Stimulated activated CD4-positive, alpha-beta T cell treated with anti-CD3 and anti-CD28 coated beads, Interleukin-12 subunit alpha, Interleukin-12 subunit beta, amount 100 ng/mL, for 48 hours (primary cell): ENCODE measurements at places on chromosomes 7 and 10.

DNA sequence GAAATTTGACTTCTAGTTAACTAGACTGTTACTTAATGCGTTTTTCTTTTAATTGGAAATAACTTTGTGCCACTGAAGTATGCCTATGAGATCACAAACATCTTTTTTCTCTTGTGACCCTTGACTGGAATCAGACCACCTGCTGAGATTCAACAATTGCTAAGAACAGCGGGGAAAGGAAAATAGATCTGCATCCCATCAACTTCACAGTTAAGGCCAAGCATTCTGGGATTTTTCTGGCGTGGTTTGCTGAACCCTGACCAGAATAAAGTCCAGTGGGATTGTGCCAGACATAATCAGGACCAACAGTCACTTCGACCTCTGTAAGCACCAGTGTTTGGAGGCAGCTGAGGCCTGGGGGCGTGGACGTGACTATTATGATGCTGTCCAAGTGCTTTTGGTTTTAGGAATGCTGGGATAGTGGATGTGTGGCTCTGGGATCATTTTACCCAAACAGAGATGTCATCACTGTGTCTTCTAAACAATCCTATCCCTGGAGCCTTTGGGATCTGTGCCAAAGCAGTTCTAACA lies 373.3 kb upstream of the PRKCQ start:
- DNase-seq, result no peak

DNA sequence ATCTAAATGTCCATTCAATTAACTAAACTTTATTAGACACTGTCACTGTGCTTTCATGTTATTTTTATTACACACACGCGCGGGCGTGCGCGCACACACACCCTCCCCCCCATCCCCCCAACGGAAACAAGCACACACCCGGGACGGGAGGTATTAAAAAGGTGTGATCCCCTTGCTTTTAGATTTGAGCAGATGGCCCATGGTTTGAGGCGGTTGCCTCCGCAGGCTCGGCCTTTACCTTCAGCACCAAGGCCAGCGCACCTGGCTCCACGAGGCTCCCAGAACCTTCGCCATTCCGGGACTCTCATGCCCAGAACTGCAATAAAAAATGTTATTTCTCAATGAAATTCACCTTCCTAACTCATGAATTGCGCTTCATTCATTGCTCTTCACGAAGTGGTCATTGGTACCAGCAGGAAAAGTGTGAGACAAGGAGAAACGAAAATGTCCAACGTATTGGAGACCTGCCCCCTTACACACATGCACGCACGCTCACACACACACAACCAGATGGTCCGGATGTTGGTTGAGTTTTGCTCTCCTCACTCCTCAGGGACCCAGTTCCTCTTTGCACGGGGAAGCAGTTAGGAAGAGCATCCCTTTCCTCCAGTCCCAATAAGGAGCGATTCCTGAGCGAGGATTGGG lies 20.8 kb upstream of the PTF1A start:
- no peak for DNase-seq

GRCh38 chr10:12995425-12995861 lies 6.1 kb downstream of the CCDC3 start:
- DNase-seq, result no peak

DNA sequence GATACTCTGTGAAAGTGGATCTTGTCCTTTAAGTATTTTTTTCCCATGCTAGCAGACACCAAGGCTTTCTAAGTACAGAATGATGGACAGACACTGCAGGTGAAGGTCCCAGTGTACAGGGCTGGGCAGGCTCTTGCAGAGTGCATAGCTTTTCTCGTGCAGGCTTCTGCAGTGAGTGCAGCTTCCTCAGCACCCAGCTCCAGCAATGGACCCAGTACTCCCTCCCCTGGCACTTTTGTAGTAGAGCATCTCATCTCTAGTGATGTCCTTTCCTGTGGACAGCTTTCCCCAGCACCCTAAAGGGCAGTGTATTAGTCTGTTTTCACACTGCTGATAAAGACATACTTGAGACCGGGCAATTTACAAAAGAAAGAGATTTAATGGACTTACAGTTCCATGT lies 104.3 kb downstream of the CUL2 start:
- DNase-seq, result no peak

DNA sequence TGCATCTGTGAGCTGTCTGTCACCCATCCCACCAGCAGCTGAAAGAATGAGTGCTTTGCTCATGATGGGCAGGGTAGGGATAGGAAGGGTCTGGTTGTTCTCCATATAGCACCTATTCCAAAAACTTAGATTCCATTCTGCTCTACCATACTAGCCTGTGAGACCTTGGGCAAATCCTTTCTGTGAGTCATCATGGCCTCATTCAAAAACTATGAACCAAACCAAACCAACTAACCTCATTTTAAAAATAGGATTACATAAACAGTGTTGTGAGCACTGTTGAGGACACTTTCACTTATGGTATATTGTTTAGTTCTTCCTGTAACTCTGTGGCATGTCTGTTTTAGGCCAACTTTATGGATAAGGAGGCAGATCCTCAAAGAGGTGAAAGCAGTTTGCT lies 30.9 kb upstream of the STEAP4 start:
- no peak for DNase-seq

- DNase-seq, result no peak
Measured at GRCh38 chr7:117402109-117402508, 25.2 kb downstream of the ASZ1 start.

DNA sequence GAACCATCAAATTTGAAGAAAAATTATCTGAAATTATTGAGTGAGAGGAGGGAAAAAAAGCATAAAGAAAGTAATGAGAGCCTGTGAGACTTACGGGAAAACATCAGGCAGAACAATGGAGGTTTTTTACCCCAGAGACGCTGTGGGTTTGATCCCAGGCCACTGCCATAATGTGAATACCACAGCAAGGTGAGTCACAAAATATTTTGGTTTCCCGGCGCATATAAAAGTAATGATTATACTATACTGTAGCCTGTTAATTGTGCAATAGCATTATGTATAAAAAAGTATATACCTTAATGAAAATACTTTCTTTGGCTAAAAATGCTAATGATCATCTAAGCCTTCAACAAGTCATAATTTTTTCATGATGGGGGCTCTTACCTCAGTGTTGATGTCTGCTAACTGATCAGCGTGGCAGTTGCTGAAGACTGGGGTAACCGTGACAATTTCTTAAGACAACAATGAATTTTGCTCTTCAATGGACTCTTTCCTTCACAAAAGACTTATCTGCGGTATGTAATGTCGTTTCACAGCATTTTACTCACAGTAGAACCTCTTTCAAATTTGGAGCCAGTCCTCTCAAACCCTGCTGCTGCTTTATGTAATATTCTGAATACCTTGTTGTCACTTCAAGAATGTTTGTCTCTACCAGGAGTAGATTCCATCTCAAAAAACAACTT lies 97.0 kb upstream of the FAM20C start:
- DNase-seq, result no peak

- DNase-seq, result no peak
Measured at GRCh38 chr7:110877016-110877415, 213.9 kb upstream of the LRRN3 start.

- no peak for DNase-seq
Measured at GRCh38 chr7:5776894-5777660, 4.4 kb downstream of the RNF216 start.

DNA sequence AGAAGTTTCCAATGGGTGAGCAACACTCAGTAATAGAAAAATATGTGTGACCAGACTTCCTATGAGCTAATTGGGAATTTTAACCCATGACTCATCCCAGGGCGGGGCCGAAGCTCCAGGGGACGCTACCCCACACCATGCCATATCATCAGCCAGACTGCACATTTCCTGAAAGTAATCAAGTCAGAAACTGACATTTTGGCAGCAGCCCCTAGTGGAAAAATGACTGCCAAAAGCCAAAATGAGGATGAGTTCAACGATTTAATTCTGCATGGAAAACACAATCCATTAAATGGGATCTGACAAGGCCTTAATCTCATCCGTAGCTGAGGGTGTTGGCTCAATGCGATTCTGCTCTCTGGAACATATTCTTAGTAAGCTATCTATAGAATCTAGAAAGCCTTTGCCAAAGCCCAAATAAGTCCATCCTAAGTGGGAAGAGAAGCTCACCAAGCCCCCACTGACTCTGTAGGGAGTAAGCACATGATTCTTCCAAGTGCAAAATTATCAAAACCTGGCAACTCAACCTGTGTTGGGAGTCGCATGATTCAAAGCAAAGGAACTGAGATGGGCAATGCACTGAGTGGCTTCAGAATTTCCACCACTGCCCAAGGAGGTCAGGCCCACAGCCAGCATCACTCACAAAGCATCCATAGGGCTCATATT lies 93.1 kb upstream of the PDE1C start:
- DNase-seq, result no peak

DNA sequence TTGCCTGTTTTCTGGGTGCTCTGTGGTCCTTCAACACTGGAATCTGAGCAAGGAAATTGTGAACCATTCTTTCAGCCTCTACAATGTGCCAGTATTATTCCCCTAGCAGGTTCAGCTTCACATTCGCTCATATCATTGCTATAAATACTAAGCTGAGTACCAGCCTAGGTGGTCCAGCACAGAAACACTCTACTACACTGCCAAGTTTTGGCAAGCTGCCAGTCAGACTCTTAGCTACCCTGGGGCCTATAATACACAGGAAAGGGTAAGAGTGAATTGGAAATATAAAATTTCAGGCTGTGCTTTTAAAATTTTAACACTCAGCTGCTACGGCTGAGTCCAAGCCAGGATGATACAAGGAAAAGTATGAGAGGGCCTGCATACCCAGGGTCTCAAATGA lies 49.9 kb upstream of the PPP1R3A start:
- no peak for DNase-seq

GRCh38 chr10:116444527-116445142 lies 17.0 kb downstream of the PNLIPRP3 start:
- DNase-seq, result peak; percentile 4

GRCh38 chr10:6202684-6203330 lies at the start of gene PFKFB3:
TSS of gene PFKFB3 (plus strand) at chr10:6202932. CDS start at chr10:6203261, 329 bp downstream.
- peak; percentile 94 for DNase-seq

GRCh38 chr10:27525819-27526218 lies 21.7 kb downstream of the RAB18 start:
- DNase-seq, result no peak

- DNase-seq, result no peak
Measured at GRCh38 chr7:134083766-134084487, 43.2 kb upstream of the LRGUK start.

DNA sequence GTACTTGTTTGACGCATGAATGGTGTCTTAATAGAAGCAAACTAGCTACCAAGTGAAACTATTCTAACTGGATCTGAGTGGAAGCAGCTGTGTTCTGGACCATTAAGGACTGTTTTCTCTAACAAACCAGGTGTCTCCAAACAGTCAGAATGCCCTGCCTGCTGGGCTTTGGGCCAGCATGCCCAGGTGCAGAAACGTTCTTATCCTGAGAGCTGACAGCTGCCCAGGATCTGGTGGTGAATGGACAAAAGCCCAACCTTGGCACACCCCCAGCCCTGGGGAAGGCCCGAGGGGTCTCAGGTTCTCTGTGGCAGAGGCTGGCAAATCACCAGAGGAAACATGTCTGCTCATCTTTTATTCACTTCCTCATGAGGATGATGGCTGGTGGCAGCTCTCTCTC lies 48.2 kb upstream of the LAMB4 start:
- no peak for DNase-seq

DNA sequence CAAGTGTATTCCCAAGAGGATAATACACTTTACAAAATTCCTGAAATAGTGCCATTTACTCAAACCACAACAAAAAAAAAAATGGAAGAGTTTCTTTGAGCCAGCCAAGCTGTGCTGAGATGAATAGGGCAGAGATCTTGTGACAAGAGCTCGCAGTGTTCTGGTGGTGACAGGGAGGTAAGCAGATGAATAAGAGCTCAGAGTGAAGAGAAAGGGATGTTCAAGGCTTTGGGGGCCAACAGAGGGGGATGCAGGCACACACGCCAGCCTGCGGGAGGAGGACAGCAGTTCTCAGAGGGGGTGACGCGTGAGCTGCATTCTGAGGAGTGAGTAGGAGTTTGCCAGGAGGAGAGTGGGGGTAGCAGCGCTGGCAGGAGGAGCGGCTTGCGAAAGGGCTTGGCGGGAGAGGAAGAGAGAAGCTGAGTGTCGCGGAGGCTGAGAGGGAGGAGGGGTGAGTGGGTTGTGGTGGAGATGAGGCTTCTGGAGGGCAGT lies 194.4 kb upstream of the IMMP2L start:
- DNase-seq, result no peak

GRCh38 chr10:88232029-88232895 lies 350.9 kb downstream of the RNLS start:
- DNase-seq, result no peak

- DNase-seq, result no peak
Measured at GRCh38 chr7:83101530-83101929, 61.2 kb downstream of the PCLO start.

GRCh38 chr7:114835861-114836260 lies 86.0 kb upstream of the MDFIC start:
- no peak for DNase-seq

DNA sequence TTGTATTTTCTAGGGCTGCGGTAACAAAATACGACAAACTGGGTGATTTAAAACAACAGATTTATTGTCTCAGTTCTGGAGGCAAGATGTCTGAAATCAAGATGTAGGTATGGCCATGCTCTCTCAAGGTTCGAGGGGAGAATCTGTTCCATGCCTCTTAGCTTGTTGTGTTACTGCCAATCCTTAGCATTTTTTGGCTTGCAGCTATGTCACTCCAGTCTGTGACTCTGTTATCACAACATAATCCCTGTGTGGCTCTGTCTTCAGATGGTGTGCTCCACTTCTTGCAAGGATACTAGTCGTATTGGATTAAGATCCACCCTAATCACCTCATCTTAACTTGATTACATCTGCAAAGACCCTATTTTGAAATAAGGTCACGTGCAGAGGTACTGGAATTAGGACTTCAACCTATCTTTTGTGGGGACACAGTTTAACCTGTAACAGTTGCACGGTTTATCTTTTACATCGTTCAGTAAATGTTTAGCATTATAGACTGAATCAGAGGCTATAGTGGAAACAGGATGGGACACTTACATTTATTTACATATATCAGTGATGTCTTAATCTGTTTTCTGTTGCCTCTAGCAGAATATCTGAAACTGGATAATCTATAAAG lies 3.1 kb downstream of the C1GALT1 start:
- no peak for DNase-seq

- no peak for DNase-seq
Measured at GRCh38 chr7:140674899-140675701, 2.4 kb downstream of the ADCK2 start.

GRCh38 chr7:28755255-28755654 lies 202.9 kb downstream of the TRIL start:
- DNase-seq, result no peak

DNA sequence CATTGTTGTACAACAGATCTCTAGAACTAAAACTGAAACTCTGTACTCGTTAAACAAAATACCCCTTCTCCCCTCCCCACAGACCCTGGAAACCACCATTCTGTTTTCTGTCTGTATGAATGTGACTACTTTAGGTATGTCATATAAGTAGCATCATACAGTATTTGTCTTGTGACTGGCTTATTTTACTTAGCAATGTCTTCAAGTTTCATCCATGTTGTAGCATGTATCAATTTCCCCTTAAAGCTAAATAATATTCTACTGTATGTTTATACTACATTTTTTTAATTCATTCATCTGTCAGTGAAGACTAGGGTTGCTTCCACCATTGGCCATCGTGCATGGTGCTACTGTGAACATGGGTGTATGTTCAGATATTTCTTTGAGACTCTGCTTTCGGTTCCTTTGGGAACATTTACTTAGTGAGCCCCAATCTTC lies 71.2 kb upstream of the RPA3 start:
- DNase-seq, result no peak

GRCh38 chr7:22184549-22185199 lies 172.3 kb downstream of the RAPGEF5 start:
- DNase-seq, result no peak
